ENCODE measurements at places on chromosomes 2 and 18.

DNA sequence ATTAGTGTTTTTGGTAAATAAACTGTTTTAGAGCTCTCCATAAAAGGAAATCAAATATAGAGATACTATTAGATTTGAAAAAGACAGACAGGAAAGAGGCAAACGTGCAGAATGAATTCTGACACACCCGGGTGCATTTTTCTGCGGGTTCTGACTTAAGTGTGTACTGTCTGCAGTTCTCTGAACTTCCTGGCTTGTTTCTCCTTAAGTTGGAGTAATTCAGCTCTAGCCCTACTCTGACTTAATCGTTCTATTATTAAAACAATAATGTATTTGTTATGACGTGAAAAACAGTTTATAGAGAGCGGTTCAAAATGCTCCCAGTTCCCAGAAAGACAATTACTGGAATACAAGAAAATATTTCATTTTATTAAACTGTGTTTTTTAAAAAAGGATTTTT lies 305.9 kb downstream of the ARHGAP15 start:
- peak; percentile 11 for DNase-seq

- DNase-seq, result no peak
These were observed 7.8 kb downstream of the ST6GAL2 start for GRCh38 chr2:106878206-106878605.

- peak; percentile 13 for DNase-seq
These were observed 43.5 kb downstream of the SLC14A2 start for GRCh38 chr18:45658756-45659155.

GRCh38 chr2:115443539-115444185 lies 1001.2 kb downstream of the DPP10 start:
- DNase-seq, result no peak

- no peak for DNase-seq
These were observed 470.4 kb upstream of the ACVR2A start for GRCh38 chr2:147374423-147374811.

GRCh38 chr2:240434728-240435456 lies 571 bp upstream of the GPC1 start:
- DNase-seq, result peak; percentile 93

GRCh38 chr18:26103579-26103978 lies 13.2 kb upstream of the SS18 start:
- no peak for DNase-seq

- DNase-seq, result no peak
These were observed at the start of gene WNT6 for GRCh38 chr2:218859556-218859987. Gene WNT6, plus strand, starts transcription at chr2:218859805. Its CDS starts 233 bp downstream, at chr2:218860038.

DNA sequence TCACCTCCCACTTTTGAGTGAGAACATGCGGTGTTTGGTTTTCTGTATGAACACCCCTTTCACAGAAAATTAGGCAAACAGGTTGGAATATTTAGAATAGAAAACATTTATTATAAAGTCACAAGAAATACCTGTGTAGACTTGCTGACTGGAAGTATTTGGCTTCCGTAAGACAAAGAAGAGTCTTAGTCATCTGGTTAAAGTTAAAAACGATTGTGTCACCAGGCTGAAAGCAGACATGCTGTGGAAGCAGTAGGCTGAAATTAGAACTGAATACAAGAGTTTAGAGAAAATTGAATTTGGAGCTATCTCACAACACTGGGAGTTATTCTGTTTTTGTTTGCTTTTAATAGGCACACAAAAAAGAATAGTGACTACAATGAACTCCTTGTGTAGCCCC lies 16.2 kb upstream of the CLASP1 start:
- DNase-seq, result no peak

DNA sequence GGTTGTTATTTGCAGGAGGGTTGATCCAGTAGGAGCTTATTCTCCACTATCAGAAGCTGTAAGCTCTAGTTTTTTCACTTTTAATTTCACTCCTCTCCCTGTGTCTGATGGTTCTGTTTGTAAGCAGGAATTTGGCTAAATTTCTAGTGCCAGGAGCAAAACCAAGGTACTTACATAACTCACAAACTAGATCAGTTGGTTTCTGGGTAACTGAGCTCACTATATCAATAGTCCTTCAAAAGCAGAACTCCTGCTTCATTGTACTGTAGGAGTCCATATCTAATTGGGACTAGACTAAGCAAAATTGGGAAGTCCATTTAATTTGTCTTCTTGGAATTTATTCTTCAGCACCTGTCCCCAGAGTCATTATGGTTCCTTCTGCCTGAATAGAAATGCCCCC lies 20.1 kb upstream of the RAX start:
- DNase-seq, result no peak

GRCh38 chr2:42954227-42954962 lies 162.0 kb upstream of the HAAO start:
- DNase-seq, result peak; percentile 84

DNA sequence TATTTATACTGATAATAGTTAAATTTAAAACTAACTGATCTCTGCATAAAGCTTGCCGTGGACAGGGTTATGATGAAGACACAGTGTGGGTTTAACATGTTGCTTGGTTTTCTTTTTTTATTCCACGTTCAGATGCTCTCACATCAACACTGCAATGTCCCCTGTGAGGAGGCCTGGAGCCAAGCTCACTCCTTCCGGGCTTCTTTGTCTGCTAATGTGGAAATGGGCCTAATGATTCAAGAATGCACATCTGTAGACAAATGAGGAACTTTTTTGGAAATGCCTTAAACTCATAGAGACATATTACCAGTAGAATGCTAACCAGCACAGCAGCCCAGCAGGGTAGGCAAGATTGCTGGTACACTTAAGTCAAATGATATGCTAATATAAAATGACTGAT lies 208.0 kb downstream of the GALR1 start:
- DNase-seq, result no peak

DNA sequence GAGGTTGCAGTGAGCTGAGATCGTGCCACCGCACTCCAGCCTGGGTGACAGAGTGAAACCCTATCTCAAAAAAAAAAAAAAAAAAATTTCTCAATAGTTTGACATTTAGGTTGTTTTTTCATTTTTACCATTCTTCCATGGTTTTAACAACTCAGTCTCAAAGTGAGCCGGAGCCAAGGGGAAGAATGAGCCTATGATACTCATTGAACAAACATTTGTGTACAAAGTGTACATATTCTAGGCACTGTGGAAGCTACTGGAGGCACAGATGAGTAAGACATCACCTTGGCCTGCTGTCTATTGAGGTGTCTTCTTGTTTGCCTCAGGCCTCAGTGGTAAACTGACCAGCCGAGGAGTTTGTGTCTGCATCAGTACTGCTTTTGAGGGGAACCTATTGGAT lies 21.9 kb downstream of the CENPO start:
- no peak for DNase-seq

DNA sequence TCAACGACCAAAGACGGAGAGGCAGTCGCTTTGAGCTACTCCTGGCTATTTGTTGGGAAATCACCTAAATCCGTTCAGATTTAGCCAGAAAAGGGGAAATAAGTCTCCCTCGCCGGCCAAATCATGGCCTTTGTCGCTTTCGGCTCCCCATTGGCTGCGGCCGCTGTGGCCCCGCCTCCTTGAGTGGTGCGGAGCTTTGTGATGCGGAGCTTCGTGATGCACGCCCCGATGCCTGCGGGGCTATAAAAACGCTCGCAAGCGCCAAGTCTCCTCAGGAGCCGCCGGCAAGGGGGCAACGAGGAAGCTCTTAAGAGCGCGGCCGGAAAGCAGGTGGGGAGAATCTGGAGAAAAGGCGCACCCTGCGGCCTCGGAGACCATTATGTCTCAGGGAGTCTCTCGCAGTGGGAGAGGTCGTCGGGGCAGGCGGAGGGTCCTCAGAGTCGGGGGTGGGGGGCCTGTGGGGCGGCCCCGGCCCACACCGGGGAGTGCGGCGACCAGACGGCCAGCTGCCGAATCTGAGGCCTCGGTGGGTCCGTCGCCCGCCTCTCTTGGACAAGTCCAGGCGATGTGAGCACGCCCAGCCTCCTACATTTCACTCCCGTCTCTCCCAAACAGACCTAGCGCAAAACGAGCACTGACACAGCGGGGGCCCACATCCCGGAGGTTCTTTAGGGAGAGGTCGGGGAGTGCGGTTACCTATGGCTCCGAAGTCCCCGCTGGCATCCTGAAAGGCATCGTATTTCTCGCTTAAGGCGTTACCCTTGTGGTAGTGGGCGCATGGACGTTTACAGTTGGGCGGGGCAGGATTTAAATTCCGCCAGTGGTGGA lies at the start of gene CABYR:
Gene CABYR, plus strand, starts transcription at position 274 of the 828 bp plus-strand sequence. CDS start 4,053 bp downstream, outside the sequence.
- peak; percentile 91 for DNase-seq

GRCh38 chr18:45940724-45941123 lies 26.4 kb downstream of the EPG5 start:
- DNase-seq, result no peak

DNA sequence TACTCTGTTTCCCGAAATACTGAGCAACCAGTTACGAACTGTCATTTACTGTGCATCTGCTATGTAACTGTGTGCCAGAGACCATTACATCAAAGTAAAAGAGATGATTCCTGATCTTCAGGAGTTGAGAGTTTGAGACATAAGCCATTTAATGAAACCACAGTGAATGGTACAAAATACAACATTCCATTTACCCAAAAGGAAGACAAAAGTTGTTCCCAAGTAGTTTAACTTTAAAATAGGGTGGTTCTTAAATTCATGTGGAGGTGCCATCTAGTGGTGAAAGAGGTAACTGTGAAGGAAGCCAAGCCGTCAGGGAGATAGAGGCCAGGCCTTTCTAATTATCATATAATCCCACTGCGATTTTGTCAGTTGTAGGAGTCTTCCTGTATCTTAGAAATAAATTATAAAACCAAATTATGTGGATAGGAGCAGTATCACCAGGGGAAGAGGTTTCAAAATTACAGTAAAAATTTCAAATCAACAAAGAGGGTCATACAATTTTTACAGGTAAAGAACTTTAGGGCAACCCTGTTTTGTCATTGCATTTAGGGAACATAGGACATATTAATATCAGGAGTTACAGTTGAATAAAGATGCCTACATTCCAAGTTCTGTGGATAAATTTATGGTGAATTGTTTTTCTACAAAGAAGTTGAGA lies 67.7 kb downstream of the EPAS1 start:
- peak; percentile 76 for DNase-seq

DNA sequence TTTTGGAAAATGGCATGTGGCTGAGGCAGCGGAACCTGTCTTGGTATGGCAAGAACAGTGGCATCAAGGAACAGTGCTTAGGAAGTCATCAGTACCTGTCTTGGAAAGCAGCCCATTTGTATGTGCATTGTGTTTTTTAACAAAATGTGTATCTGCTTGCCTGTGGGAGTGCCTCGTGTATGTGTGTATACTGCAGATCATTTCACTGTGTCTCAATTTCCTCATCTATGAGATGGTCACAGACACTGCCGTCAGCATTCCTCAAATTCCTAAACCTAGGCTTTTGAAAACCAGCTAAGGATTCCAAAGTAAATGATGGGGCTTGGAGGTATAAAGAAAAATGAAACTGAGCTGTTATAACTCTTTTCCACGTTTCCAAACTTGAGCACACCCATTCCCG lies 441.3 kb downstream of the RND3 start:
- peak; percentile 64 for DNase-seq

DNA sequence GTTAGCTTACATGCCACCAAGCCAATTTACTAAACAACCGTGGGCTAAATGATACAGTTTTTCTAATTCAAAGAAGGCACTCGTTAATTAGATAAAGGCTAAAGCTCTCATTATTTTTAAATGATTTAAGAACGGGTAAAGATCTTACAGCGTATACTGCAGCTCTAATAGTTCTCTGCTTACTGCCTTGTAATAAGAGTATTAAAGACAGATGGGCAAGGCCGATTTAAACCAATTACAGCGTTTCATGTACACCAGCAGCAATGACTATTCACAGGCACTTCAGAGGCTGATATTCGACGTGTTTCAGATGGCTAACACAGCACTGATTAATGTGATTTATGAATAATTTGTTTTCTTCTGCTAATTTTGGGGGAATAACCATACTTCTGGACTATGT lies 259.3 kb downstream of the ZNF407 start:
- no peak for DNase-seq

GRCh38 chr2:16303273-16303577 lies 362.4 kb downstream of the CYRIA start:
- DNase-seq, result no peak

DNA sequence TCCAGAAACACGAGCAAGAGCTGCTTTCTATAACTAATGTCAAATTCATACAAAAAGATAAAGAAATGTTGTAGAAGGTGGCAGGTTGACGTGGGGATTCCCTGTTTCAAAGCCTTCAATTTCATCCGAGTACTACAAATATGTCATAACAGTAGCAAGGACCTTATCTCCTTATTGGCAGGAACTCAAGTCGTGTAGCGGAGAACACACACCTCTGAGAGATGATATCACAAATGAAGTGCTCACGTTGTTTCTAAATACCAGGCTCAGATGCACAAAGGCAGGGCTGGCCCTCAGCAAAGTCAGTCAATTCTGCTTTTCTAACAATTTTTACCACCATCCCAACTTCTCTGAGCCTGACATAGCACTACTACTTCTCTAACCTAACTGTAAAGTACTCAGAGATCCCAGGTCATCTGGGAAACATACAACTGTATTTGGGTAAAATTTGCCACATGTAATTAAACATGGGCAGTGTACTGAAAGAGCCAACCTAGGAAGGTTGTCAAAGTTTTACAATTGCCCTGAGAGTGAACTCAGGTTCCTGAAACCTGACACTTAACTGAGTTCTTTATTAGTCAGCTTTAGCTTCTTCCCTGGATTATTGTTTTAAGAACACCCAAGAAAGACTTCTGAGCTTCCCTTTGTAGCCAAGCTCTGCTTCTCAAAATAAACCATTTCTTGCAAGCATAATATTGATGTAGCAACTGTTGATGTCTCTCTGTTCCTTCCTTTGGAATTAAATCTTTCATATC lies 813.7 kb upstream of the ACVR2A start:
- peak; percentile 12 for DNase-seq

DNA sequence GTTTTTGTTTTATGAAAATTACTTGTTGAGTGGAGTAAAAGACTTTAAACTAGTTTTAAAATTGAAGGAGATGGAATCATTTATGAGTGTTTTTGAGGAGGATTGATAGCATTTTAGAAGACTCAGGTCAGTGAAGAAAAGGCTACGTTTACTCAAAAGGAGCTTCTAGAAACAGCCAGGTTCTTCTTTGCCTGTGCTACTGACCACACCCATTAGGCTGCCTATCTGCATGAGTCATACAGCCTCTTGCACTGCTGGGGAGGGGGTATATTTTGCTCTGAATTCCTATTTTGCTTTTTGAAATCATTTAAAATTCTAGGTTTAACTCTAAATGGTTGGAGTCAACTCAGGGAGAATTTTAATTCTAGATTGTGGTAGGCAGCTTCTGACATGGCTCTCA lies 22.3 kb downstream of the EFEMP1 start:
- peak; percentile 63 for DNase-seq

- DNase-seq, result no peak
These were observed 23.4 kb downstream of the MYO7B start for GRCh38 chr2:127558911-127559310.

- DNase-seq, result no peak
These were observed 79.5 kb downstream of the DGKD start for GRCh38 chr2:233433794-233434193.

GRCh38 chr2:109594246-109594885 lies 19.4 kb downstream of the SEPTIN10 start:
- no peak for DNase-seq

All from fibroblast of skin of scalp (primary cell).